Activated CD4-positive, alpha-beta T cell treated with anti-CD3 and anti-CD28 coated beads, Interleukin-2, amount 50 U/mL, for 4 hours (primary cell): ENCODE measurements at places on chromosomes 2 and 18.

DNA sequence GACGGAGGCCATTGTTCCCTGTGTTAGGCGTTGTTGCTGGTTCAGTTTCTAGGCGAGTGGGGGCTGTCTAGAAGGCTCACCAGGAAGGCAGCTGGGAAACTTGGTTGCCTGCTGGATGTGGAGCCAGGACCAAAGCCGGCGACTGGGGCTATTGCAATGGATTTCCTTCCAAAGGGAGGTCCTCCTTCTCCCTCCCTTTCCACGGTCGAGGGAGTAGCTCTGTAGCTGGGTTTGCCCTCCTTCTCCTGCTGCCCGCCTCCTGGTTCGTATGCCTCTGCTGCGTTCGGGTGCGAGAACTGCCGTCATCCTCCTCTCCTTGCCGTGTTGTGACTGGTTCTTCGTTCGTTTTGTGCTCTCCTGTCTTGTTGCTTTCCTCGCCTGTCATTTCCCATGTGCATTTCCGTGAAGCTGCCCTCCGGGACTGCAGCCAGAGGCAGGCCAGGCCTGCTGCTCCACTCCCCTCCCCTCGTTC, 203.4 kb downstream of the NEDD4L start:
- no peak for DNase-seq

- DNase-seq = no peak
Observed at GRCh38 chr2:133811409-133812125, 243.3 kb upstream of the NCKAP5 start.

DNA sequence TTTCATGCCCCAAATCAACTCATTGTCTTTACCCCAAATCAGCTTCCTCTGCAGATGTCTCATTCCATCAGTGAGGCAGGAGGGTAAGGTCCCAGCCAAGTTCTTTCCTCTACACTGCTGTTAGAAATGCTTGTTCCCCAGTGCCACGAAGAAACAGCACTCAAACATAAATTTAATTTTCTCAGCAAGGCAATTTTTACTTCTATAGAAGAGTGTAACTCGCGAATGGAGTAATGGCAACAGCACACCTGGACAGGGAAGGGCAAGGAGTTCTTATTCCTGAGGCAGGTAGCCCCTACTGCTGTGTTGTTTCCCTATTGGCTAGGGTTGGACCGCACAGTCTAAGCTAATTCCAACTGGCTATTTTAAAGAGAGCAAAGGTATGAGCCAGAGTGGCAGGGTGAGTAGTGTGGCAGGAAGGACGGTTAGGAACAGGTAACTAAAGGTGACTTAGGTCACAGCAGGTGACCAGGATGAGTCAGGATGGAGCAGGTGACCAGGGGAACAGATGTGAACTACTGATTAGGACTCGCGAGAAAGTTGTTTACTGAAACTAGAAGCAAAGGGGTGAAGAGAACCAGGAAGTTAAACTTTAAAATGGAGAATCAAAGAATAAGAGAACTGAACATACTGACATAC, 12.0 kb upstream of the CEP68 start:
- DNase-seq = no peak

DNA sequence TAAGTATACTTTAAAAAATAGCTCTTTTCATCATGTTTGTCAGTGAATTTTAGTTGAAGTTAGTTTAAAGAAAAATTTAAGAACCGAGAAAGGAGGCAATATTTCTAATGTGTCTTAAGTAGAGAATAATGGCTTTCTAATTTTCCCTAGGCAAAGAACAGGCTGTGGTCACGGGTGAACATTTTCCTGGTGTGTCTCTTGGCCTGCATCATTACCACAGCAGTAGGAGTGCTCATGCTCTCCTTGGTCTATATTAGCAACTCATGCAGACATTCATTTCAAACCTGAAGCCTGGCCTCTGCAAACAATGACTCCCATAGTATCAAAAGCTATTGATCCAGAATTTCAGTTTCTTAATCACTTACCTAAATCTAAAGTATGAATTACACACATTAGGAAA, 57.4 kb downstream of the C18orf54 start:
- DNase-seq = no peak

GRCh38 chr2:138071720-138072719, 107.7 kb downstream of the HNMT start:
- DNase-seq = no peak
